ENCODE measurements at places on chromosomes 3 and 15.

GRCh38 chr3:185658504-185658912 is 72.4 kb downstream of the SENP2 start:
- DNase-seq: no peak

DNA sequence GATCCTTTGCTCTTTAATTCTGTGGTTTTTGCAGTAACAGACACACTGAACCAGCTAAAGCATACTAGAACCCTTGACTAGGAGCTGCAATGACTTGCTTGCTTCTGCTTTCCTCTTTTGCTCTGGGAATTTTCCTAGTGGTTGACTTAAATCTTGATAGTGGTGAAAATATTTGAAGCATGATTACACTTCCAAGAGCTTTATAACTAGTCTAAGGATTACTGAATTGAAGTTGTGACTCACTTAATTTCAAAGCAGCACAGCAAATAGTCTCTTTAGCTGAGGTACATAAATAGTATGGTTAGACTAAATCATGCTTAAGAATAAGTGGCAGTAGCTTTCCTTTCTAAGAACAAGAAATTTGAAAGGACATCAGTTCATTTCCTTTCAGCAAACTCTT is 513.5 kb upstream of the GBE1 start:
- DNase-seq: no peak

GRCh38 chr3:193403307-193403706 is 24.8 kb upstream of the ATP13A5 start:
- no peak for DNase-seq

DNA sequence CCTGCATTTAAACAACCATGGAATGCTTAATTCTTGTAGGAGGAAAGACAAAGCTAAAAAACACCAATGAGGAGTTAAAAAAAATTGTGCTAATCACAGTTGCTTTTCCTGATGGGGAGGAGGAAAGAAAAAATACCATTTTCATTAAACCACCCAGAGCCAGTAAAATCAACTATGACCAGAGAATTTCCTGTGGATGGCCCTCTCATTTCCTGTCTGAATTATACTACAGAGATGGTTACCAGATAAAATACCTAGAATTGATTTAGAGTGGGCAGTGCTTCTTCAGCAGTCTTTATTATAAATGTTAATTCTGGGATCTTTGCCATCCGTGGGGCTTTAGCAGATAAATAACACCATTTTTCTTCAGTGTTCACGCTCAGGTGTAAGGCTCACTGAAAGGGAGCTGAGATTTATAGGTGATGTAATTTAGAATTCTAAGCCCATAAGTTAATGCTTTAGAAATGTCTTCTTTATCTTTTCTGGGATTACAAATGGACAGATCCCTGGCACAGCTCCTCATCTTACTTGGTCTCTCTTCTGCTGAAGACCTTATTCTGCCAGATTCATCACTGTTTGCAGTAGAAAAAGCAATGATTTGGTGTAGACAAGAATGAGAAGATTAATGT is 37.9 kb downstream of the RETNLB start:
- no peak for DNase-seq
